Adrenal gland (tissue), 19 donors: ENCODE measurements at places on chromosomes 2 and 18.

- no peak overlapping the region for H3K4me3 ChIP-seq
- no peaks in the 10 kb centered on the region for H3K36me3 ChIP-seq
- DNase-seq: no peak
- no peak overlapping the region for H3K27ac ChIP-seq
These were observed 19.0 kb downstream of the TWSG1 start for GRCh38 chr18:9353596-9353995.

DNA sequence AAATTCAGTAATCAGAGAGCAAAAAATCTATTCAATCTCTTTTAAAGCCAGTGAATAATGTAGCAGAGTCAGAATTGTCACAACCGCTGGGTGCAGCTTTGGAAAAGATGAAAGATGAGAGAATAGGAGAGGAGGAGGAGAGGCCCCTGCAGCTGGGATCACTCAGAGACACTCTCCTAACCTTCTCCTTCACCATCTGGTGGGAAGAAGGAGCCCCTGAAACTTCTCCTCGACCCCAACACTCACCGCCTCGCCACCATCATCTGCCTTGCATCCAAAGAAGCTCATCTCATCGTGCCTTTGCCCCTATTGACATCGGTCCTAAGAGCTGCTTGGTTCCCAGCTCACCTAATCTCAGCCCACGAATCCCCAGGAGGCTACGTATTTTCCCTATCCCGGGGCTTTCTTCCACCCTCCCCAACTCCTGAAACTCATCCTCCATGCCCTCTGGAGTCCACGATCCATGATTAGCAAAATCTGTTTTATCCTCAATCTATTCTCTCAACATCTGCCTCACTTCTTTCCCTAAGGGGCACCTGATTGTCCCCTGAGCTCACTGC, 58.5 kb downstream of the PKDCC start:
- peak overlapping the region; percentile 66 for H3K27ac ChIP-seq
- peaks cover 9% of the 10 kb centered on the region for H3K4me1 ChIP-seq
- no peaks in the 10 kb centered on the region for H3K27me3 ChIP-seq
- no peak overlapping the region for H3K4me3 ChIP-seq

GRCh38 chr2:136213836-136214235, 95.9 kb upstream of the CXCR4 start:
- H3K27ac ChIP-seq: peak overlapping the region; percentile 85
- peaks cover 11% of the 10 kb centered on the region for H3K4me1 ChIP-seq
- no peak overlapping the region for H3K4me3 ChIP-seq
- H3K27me3 ChIP-seq: no peaks in the 10 kb centered on the region

GRCh38 chr18:78559584-78559983, 420.0 kb upstream of the SALL3 start:
- H3K27ac ChIP-seq: no peak overlapping the region
- no peak for DNase-seq
- no peaks in the 10 kb centered on the region for H3K4me1 ChIP-seq
- no peak overlapping the region for H3K4me3 ChIP-seq

GRCh38 chr2:23826771-23827170, 100.2 kb downstream of the ATAD2B start:
- no peaks in the 10 kb centered on the region for H3K36me3 ChIP-seq
- H3K27ac ChIP-seq: no peak overlapping the region
- no peaks in the 10 kb centered on the region for H3K27me3 ChIP-seq
- no peak overlapping the region for H3K4me3 ChIP-seq
- H3K4me1 ChIP-seq: no peaks in the 10 kb centered on the region

DNA sequence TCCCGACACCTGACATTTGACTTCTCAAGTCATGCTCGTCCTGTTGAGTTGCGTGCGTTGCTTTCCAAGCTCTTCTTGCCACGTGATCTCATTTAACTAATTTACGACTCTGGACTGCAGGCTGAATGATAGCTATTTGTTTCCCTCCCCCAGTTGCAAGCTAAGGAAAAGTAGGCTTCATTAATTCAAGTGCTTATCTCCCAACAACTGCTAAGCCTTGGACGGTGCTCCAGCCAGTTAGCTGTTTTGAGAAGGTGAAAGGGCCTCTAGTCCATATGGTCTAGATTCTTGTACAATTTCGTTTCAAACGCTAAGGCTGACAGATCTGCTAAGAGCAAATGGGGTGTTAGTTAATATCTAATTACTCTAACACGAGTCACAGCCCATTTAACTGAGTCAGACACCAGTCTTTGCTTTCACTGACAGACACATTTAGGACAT, 21.1 kb downstream of the GPR45 start:
- no peaks in the 10 kb centered on the region for H3K4me1 ChIP-seq
- H3K27me3 ChIP-seq: no peaks in the 10 kb centered on the region
- no peak overlapping the region for H3K4me3 ChIP-seq
- DNase-seq: no peak
- no peak overlapping the region for H3K27ac ChIP-seq

GRCh38 chr2:71991397-71991796, 156.3 kb downstream of the CYP26B1 start:
- no peak for DNase-seq
- no peaks in the 10 kb centered on the region for H3K4me1 ChIP-seq
- no peaks in the 10 kb centered on the region for H3K36me3 ChIP-seq
- no peaks in the 10 kb centered on the region for H3K27me3 ChIP-seq

DNA sequence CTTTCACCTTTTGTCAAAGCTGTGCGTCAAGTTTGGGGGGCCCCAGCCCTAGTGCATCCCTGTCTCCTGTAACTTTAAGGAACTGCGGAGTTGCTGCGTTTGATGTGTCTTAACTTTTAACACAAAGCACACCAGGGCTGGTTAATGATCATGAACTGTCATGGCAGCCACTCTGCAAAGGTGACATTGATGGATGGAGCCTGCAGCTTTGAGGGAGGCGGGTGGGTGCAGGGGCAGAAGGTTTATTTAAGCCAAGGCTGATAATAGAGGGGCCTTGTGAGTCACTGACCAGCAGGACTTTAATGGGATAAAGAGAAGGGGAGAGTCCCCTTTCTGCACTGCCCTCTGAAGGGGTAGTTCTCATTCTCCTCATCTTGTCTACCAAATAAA, 190.2 kb upstream of the GATA6 start:
- H3K27ac ChIP-seq: no peak overlapping the region
- H3K27me3 ChIP-seq: no peaks in the 10 kb centered on the region
- no peak for DNase-seq

- no peaks in the 10 kb centered on the region for H3K36me3 ChIP-seq
- no peak for DNase-seq
- no peaks in the 10 kb centered on the region for H3K27me3 ChIP-seq
These were observed 41.6 kb upstream of the NRP2 start for GRCh38 chr2:205640716-205641115.

- no peak overlapping the region for H3K4me3 ChIP-seq
- H3K27ac ChIP-seq: no peak overlapping the region
- H3K27me3 ChIP-seq: no peaks in the 10 kb centered on the region
- H3K4me1 ChIP-seq: no peaks in the 10 kb centered on the region
These were observed 67.4 kb downstream of the DYM start for GRCh38 chr18:49393011-49393410.

DNA sequence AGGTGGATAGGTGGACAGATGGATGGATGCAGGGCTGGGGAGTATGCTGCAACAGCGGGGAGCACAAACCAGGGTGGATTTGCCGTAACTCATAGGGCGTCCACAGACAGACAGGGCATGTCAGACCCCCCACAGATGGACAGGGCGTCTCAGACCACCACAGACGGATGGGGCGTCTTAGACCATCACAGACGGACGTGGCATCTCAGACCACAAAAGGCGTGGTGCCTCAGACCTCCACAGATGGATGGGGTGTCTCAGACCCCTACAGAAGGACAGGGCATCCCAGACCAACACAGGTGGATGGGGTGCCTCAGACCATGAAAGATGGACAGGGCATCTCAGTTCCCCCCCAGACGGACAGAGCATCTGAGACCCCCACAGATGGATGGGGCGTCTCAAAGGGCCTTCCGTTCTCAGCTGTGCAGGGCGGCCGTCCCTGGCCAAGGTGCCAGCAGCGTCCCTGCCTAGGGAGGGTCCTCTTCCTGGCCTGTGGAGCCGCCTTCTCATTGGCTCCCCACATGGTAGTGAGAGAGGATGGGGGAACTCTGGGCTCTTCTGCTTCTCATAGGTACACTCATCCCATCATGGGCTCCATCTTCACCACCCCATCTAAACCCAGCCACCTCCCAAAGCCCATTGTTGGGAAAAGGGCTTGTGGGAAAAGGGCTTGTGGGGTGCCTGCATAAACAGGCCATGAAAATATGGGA, 2.1 kb downstream of the ANKMY1 start:
- H3K27ac ChIP-seq: no peak overlapping the region
- peaks cover 31% of the 10 kb centered on the region for H3K4me1 ChIP-seq
- no peak overlapping the region for H3K4me3 ChIP-seq
- H3K27me3 ChIP-seq: no peaks in the 10 kb centered on the region
- DNase-seq: peak; percentile 15
- H3K36me3 ChIP-seq: peaks cover 2% of the 10 kb centered on the region

- H3K27ac ChIP-seq: no peak overlapping the region
- no peak for DNase-seq
- H3K27me3 ChIP-seq: no peaks in the 10 kb centered on the region
- peaks cover 30% of the 10 kb centered on the region for H3K4me1 ChIP-seq
- no peaks in the 10 kb centered on the region for H3K36me3 ChIP-seq
These were observed 357.5 kb downstream of the PTPRM start for GRCh38 chr18:7924616-7925015.

DNA sequence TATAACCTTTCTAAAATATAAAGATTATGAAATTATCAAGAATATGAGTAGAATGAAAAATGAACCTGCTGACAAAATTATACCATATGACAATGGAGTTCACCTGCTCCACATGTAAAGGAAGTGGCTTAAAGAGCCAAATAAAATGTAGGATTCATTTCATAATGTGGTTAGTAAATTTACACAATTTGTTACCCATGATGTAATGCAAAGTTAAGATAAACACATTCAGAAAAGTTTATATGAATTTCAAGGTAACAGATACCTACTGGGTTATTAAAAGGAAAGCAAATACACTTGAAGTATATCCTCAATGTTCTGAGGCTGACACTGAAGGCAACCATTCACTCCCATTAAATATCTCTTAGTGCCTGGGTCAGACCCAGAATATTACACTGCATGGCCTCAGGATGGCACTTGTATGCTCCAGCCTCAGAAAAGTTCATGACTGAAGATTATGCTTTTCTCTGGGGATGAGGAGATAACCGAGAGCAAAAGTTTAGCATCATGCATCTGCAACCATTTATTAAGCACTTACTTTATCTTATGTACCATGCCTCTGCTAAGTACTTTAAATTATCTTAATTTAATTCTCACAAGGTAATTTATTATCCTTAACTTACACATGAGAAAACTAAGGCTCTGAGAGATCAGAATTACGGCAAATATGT, 6.2 kb downstream of the STRN start:
- H3K27ac ChIP-seq: no peak overlapping the region
- H3K4me3 ChIP-seq: no peak overlapping the region
- no peak for DNase-seq
- H3K36me3 ChIP-seq: no peaks in the 10 kb centered on the region

DNA sequence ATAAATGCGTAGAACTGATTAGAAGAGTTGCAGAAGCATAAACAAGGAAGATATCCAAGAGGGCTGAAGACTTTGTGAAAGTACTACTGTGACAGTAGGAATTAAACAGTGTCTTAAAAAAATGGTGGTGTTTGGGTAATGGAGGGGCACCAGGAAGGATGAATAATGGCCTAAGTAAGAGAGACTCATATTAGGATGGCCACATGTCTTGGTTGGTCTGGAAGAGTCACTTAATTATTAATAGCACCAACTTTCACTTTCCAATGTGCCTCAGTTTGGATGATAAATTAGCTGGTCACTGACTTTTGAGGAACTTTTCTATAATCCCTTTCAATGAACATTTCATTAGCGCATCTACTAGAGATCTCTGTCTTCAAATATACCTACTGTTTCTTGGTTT, 372.2 kb downstream of the NYAP2 start:
- no peaks in the 10 kb centered on the region for H3K27me3 ChIP-seq
- H3K4me1 ChIP-seq: no peaks in the 10 kb centered on the region
- DNase-seq: no peak
- no peak overlapping the region for H3K4me3 ChIP-seq

DNA sequence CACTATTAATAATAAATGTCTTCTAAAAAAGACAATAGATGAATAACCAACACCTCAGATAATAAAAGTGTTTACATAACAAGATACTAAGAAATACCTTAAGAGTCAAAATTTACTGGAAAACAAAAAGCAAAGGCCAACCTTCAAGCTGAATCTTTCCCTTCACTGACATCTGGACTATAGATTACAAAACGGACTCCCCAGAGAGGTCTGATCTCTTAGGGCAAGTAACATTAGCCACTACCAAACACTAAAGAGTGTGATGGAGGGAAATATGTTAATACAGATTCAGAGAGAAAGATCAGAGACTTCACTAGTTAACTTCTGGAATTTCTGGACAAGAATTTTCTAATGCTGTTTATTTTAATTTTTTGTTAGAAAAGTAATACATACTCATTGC, 13.9 kb downstream of the CLASP1 start:
- H3K36me3 ChIP-seq: peaks cover 5% of the 10 kb centered on the region
- no peak overlapping the region for H3K4me3 ChIP-seq
- no peaks in the 10 kb centered on the region for H3K27me3 ChIP-seq
- H3K27ac ChIP-seq: no peak overlapping the region

DNA sequence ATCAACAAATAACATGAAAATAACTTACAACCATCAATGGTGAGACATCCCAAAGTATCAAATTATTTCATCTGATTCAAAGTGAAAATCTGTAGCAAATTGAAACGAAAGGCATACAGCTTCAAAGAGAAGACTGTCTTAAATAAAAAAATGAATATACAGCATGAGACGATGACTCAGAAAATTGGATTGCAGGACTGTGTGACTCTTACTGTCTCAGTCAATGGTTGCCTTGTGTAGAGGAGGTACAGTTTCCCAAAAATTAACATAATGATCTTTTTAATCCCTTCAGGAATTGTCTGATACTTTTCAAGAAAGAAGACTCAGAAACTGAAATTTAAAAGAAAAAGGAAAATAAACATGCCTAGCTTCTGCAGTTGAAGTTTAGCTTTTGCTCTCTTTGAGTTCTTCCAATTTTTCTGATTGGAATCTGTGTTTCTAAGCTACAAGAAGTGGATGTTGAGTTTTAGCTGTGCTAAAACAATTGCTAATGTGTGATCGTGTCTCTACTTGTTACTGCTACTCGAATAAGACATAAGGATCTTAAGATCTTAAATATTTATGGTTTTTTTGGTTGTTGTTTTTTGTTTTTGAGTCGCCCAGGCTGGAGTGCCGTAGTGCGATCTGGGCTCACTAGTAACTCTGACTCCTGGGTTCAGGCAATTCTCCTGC, 41.1 kb upstream of the EPB41L3 start:
- no peak overlapping the region for H3K27ac ChIP-seq
- no peak overlapping the region for H3K4me3 ChIP-seq
- no peak for DNase-seq
- no peaks in the 10 kb centered on the region for H3K4me1 ChIP-seq
- no peaks in the 10 kb centered on the region for H3K27me3 ChIP-seq

DNA sequence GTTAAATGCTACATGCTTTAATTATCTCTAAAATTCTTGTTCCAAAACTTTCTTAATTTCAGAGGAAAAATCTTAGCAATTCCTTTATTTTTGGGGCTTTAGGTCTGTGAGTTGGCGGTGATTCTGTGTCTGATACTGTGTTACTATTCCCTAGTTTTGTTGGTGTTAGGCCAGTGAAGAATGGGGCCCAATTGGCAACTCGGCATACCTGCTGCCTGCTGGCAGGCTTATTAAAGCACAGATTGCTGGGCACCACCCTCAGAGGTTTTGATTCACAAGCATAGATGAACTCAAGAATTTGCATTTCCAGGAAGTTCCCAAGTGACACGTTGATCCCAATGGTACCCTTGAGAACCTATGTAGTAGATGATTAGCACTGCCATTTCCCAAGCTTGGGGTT, 101.6 kb downstream of the OSBPL6 start:
- H3K4me1 ChIP-seq: no peaks in the 10 kb centered on the region
- no peak overlapping the region for H3K27ac ChIP-seq
- H3K36me3 ChIP-seq: no peaks in the 10 kb centered on the region
- no peak overlapping the region for H3K4me3 ChIP-seq
- H3K27me3 ChIP-seq: peaks cover 3% of the 10 kb centered on the region
